Breast epithelium (tissue), 4 donors: ENCODE measurements at places on chromosomes 2 and 18. TPM values are rescaled to one million over a fixed set of nuclear protein-coding genes. Genes with fewer than 3 reads are reported as not detected.

The ALPG gene
- total RNA-seq, result not detected

The CHRND gene
- not detected for total RNA-seq

The ACOXL gene
- total RNA-seq, result not detected

The COPS9 gene
- total RNA-seq, result 267 TPM

- no peak for DNase-seq
- H3K4me3 ChIP-seq, result no peak overlapping the region
- H3K4me1 ChIP-seq, result peaks cover 6% of the 10 kb centered on the region
These were observed 23.2 kb downstream of the SPEG start for GRCh38 chr2:219457784-219458369.

DNA sequence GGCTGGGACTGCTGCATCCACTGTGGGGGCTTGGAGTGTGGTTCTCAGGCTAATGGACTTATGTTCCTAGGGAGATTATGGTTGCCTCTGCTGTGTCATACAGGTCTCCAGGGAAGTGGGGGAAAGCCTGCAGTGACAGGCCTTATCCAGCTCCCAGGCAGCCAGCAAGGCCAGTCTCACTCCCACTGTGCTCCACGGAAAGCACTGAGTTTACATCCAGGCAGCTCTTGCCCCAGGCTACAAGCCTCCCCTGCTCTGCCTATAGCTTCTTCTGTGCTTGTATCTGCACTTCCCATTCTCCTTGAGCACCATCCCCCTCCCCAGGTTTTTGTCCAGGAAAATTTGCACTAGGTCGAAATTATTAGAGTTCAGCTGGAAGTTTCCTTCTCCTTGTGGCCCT, 231.9 kb downstream of the ZRANB3 start:
- H3K27ac ChIP-seq, result no peak overlapping the region
- H3K27me3 ChIP-seq, result no peaks in the 10 kb centered on the region
- H3K4me1 ChIP-seq, result no peaks in the 10 kb centered on the region
- H3K4me3 ChIP-seq, result no peak overlapping the region

DNA sequence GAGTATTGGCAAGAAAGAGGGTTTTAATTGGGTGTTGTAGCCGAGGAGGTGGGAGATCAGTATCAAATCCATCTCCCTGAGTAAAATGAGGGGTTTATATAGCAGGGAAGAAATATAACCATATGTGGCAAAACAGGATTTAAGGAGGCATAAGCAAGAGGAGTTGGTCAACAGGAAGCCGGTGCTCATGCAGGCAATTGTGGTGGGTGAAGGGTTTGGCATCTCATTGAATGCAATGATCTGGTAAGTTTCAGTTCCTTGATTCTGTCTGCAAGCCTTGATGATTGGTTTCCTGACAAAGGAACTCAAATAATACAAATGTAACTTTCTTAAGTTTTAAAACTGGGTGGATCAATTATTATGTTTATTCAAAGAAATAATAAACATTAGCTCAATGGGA, 564.4 kb upstream of the LINC00305 start:
- H3K27me3 ChIP-seq, result no peaks in the 10 kb centered on the region
- H3K27ac ChIP-seq, result no peak overlapping the region
- no peak overlapping the region for H3K4me3 ChIP-seq
- H3K4me1 ChIP-seq, result no peaks in the 10 kb centered on the region

- H3K36me3 ChIP-seq, result no peaks in the 10 kb centered on the region
- DNase-seq, result no peak
- no peak overlapping the region for H3K4me3 ChIP-seq
- no peaks in the 10 kb centered on the region for H3K4me1 ChIP-seq
- H3K27ac ChIP-seq, result no peak overlapping the region
These were observed 292.5 kb downstream of the NUP35 start for GRCh38 chr2:183416753-183417152.

DNA sequence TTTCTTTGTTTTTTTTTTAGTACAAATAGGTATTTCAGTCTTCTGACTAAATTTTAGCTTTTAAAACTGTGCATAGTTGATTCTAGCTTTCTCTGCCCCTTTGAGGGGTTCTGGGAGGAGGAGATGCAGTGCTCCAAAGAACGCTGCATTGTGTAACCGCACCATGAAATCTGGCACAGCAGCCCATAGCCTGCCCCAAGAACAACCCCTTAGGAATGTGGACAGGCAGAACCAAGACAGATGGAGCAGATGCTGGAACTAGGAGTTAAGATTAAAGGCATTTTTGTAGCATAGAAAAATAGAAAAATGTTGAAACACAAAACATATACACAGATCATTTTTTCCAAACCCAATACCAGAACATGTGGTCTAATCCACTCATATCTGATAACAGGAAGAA, 187.5 kb downstream of the SCG2 start:
- H3K4me1 ChIP-seq, result no peaks in the 10 kb centered on the region
- H3K4me3 ChIP-seq, result no peak overlapping the region
- no peak for DNase-seq
- no peak overlapping the region for H3K27ac ChIP-seq
- H3K36me3 ChIP-seq, result no peaks in the 10 kb centered on the region

GRCh38 chr2:14072338-14072737, 560.2 kb upstream of the LRATD1 start:
- no peak overlapping the region for H3K27ac ChIP-seq
- no peaks in the 10 kb centered on the region for H3K27me3 ChIP-seq
- no peaks in the 10 kb centered on the region for H3K36me3 ChIP-seq

GRCh38 chr2:233059547-233059796, 670 bp upstream of the INPP5D start:
- H3K36me3 ChIP-seq, result no peaks in the 10 kb centered on the region
- H3K4me1 ChIP-seq, result no peaks in the 10 kb centered on the region
- H3K27ac ChIP-seq, result peak overlapping the region; percentile 85
- no peaks in the 10 kb centered on the region for H3K27me3 ChIP-seq
- no peak overlapping the region for H3K4me3 ChIP-seq

- no peak for DNase-seq
- H3K36me3 ChIP-seq, result no peaks in the 10 kb centered on the region
- H3K27me3 ChIP-seq, result peaks cover 3% of the 10 kb centered on the region
- no peak overlapping the region for H3K4me3 ChIP-seq
- no peak overlapping the region for H3K27ac ChIP-seq
These were observed 72.5 kb downstream of the GALR1 start for GRCh38 chr18:77321823-77322805.

DNA sequence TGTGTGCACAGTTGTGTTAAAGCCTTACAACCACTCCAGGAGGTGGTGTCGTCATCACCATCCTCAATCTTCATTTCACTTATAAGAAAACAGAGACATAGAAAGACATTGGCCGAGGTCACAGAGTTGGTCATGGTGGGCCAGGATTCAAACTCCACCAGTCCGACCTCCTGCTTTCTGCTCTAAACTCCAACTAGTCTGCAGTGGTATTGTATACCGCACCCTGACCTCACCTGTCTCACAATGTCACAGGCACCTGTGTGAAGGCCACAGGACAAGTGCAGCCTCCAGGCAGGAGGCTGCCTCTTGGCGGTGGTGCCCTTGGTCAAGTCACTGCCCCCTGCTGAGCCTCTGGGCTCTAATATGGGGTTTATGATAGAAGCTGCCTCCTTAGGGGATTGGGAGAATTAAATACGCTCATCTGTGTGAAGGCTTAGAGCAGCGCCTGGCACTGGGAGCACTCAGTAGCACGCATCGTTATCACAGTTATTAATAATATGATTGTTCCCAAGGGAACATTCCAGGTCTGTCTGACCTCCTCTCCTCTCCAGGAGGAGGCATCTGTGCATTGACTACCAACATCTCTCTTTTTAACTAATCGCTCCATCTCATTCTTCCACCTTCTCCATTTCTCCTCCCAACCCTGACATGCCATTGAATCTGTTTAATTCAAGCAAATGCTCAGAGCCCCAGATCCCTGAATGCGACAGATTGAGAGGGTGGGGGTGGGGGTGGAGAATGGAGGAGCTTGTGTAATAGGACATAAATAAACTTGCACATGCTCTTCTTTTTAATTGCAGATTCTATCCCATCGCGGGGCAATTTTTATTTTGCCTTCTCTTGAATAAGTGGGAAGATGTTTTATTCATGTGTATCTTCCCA, 112.7 kb downstream of the MCFD2 start:
- H3K4me3 ChIP-seq, result no peak overlapping the region
- H3K36me3 ChIP-seq, result no peaks in the 10 kb centered on the region
- peak overlapping the region; percentile 91 for H3K27ac ChIP-seq
- H3K4me1 ChIP-seq, result peaks cover 5% of the 10 kb centered on the region

DNA sequence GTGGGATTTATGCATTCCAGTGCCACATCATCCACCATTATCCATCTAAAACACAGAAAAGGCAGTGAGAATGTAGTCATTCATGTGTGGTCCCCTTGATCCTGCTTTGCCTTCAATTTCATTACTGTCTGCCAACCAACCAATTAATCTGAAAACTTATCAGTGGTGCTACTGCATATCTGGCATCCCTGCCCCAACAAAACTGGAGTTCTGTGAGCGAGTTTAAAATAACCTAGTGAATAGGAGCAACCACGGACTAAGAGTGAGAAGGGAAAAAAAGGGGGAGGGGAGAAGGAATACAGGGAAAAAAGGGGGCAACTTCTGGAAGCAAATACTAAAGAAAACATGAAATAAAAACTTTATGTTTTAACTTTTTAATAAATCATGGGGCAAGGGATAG, 42.2 kb downstream of the SLC8A1 start:
- H3K4me3 ChIP-seq, result no peak overlapping the region
- H3K27ac ChIP-seq, result no peak overlapping the region
- DNase-seq, result no peak
- no peaks in the 10 kb centered on the region for H3K4me1 ChIP-seq
- no peaks in the 10 kb centered on the region for H3K27me3 ChIP-seq
- no peaks in the 10 kb centered on the region for H3K36me3 ChIP-seq

- no peaks in the 10 kb centered on the region for H3K36me3 ChIP-seq
- H3K27ac ChIP-seq, result no peak overlapping the region
- DNase-seq, result no peak
These were observed 24.1 kb upstream of the EPHA4 start for GRCh38 chr2:221596192-221596591.
